Stimulated activated CD4-positive, alpha-beta T cell treated with anti-CD3 and anti-CD28 coated beads, Interleukin-15, amount 100 ng/mL, for 1 hour (primary cell): ENCODE measurements at places on chromosomes 1 and 21.
A peak's percentile ranks its signal among the peaks of the same experiment; 100 is the strongest.

DNA sequence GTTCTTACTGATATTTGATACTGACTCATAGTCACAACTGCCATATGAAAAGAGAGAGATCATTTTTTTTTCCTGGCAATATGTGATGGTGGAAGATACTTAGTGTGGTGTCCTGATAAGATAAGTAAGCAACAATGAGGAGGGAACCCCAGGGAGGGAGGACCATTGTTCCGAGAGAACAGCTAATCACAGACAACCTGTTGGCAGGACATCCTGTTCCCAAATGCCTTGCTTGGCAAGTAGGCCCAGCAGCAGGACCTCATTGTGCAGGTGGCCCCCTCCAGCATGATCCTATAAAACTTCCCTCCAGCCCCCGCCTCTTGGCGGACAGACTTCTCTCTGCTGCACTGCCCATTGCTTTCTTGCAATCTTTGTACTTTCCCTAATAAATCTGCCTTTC lies 329.4 kb upstream of the CHRM3 start:
- no peak for DNase-seq

GRCh38 chr1:61391730-61392129 lies 309.4 kb downstream of the NFIA start:
- DNase-seq: no peak

- DNase-seq: no peak
These were observed 2.5 kb upstream of the C1QA start for GRCh38 chr1:22633697-22634463.

- no peak for DNase-seq
These were observed 58.6 kb downstream of the OLIG1 start for GRCh38 chr21:33128538-33128937.

DNA sequence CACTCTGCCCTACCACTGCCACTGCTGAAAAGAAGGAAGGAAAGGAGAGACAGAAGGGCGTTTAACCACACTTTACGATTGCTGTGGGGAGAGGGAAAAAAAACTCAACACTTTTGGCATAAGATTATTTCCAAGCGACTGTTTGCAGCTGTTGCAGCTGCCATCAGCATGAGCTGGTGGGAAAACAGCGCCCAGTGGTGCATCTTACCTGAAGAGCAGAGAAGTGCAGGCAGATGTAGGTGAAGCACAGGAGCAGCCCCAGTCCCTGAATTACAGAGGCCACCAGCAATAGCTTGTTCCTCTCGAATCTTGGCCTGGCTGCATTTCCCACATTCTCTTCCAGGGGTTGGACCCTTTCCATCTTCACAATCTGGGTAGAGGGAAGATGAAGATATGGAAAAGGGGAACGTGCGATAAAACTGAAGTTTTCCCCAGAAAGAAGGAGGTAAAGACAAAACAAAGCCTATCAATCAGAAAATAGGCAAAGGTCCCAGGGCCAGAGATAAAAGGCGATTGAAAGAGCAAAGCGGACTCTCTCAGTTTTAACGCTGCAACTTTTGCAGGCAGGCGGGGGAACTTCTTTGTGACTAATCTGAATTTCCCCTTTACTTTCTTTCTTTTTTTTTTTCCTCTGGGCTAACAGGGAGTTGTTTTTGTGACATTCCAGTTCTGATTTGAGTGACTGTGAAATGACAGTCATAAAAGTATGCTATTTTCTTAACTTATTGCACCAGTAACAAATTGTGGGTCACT lies at the start of gene TNFSF4:
Gene TNFSF4 (minus strand): TSS at position 516 of the 753 bp plus-strand sequence. CDS start 155 bp downstream, at position 361.
- DNase-seq: no peak

- DNase-seq: no peak
These were observed 127.4 kb upstream of the KIAA1614 start for GRCh38 chr1:180785291-180785690.

GRCh38 chr1:4674117-4674516 lies 19.7 kb downstream of the AJAP1 start:
- no peak for DNase-seq

DNA sequence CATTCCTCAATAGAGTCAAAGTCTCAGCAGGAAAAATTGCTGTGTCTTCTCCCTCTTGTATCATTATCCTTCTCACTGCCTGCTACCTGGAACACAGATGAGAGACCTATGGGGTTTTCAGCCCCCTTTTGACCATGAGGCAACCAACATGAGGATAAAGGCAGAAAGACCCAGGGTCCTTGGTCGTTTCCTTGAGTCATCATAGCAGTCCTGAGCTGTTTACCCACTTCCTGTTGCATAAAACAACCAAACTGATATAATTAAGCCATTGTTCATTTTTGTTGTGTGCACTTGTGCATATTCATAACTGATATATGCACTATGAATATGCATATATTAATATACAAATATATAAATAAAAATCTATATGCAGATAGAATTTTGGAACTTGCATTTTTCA lies 188.3 kb upstream of the MAP1LC3C start:
- DNase-seq: no peak

- no peak for DNase-seq
These were observed 1.4 kb downstream of the ACADM start for GRCh38 chr1:75725861-75726361.

DNA sequence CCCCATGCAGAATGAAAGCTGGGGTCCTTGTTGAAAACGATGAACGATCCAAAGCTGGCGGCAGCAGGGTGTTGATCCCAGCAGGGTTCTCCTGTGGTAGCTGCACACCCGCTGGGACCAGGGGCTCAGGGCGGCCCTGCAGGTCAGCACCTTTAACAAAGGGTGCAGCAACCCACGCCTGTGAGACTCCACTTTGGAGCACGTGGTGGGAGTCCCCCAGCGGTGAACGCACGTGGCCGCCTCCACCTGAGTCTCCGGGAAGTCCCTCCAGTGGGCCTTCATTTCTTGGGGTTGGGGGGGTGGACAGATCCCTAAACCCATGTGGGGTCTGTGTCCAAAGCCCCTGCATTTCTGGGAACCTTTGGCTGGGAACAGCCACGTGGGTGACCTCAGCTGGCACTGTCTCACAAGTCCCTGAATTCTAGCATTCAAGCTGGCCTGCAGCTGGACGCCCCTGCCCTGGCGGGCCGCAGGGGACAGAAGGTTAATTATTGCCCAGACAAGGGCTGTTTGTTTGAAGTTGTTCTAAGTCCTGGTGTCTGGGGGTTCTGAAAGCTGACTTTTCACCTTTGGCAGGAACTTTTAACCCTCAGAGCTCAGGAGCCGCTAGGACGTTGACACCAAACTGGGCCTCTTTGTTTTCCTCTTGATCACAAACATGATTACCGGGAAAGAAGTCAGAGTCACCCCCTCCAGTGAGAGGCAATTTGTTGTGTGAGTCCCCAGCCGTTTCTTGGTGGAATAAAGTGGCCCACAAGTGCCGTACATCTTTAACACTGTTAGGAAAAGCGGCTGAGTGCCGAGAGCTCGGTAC lies 64.5 kb downstream of the COL18A1 start:
- DNase-seq: no peak

GRCh38 chr1:41020654-41021053 lies 871 bp downstream of the SLFNL1 start:
- DNase-seq: no peak

DNA sequence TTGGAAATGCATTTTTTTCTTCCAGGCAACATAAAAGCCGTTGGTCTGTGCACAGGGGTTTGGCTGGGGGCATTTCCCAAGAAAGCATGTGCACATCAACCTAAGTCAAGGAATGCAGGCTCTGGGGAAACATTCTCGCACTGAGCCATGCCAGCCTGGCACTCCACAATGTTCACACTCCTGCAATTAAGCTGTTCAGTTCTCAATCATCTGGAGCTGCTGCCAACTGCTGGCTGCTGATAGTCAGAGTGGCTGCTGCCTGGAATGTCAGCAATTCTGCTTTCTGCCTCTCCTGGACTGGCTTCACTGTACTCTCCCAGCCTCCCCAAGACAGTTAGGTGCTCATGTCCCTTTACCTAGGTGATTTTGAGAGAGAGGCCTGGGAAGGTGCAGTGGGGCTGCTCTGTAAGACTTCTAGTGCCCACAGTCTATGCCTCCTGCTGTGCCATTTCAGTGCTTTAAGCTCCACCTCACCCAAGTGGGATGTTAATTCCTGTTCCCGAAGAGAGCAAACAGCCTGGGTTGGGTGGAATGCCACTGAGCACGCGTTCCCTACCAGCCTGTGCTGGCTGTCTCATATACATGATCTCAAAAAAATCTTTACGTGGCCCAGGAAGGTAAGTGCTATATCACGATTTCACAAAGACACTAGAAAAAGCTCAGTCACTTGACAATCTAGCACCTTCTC lies 131.7 kb downstream of the BRINP2 start:
- no peak for DNase-seq

DNA sequence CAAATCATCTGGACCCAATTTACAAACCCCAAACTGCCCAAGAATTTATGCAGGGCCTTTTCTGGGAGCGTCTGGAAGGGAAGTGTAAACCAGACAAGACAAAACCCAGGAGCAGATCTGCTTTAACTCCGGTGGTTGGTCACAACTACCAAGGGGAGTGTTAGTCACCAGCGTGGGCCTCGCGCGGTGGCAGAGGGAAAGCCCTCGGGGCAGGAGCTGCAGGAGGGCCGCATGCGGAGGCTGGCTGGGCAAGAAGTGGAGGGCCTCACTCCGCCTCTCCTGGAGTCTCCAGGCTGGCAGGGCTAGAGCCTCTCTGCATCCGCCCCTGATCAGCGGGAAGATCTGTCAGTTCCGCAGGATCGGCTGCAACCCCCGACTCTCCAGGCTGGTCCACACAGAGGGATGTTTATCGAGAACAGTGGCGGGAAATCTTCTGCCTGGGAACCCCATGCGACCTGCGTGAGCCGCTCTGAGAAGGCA lies 2.0 kb downstream of the COL24A1 start:
- DNase-seq: no peak

DNA sequence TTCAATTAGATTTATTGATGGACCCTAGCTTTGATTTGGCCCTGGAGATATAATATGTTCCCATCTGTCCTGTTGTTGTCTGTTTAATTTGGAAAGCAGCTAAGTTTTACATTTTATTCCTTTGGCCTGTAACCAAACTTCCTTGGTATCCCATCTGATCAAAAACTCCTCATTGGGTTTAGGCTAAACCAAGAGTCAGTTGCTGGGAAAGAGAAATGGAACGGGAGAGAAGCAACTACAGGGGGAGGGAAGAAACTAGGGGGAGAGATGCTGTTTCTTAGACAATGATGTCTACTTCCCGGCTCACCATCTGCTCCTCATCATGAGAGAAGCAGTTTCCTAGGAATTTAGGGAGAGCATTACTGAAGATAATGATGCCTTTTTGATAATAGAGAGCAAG lies 141.8 kb downstream of the SYT2 start:
- no peak for DNase-seq

GRCh38 chr1:53393325-53393792 lies 65.5 kb upstream of the LRP8 start:
- peak; percentile 64 for DNase-seq

GRCh38 chr1:16073490-16074119 lies at the start of gene FAM131C:
FAM131C (minus strand) TSS chr1:16073651; CDS start chr1:16073442, 209 bp downstream.
- DNase-seq: peak; percentile 35
